ENCODE measurements at places on chromosomes 1 and 21.

DNA sequence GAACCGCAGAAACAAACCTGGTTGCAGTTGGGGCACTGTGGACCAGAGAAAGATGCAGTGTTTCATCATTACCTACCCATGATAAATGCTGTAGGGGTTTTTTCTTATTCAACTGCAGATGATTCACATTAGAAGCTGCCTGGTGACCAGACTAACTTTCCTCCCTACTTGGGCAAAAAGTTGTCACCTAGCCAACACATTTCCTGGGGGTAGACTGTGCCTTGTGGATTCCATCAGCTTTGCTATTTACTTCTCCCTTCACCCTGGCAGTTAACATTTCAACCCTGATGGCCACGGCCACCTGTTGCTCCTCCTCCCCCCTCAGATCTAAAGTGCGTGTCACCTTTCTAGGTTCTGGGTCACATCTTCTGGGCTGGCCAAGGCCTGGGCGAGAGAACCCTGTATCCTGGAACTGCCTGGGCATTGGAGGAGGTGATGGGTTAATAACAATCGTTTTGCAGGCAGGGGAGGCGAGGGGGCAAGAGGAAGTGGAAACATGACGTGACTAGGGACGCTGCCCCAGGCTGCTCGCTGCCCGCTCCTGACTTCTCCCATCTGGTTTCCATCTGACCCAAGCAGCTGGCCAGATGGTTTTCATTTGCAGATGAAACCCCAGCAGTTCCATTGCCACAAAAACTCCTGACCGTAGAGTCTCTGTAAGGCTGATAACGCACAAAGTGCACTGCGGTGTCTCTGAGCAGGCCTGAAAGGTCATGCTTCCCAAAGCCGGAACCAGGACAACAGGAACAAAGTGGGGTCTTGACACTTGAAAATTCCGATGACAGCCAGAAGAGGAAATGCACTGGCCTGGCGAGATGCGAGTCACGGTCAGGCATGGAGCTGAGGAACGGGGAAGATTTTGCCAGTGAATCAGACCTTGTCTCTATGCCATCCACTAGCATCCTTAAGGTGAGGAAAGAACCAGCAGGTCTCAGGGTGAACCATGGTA lies 36.6 kb downstream of the CAPZB start:
- DNase-seq = no peak

DNA sequence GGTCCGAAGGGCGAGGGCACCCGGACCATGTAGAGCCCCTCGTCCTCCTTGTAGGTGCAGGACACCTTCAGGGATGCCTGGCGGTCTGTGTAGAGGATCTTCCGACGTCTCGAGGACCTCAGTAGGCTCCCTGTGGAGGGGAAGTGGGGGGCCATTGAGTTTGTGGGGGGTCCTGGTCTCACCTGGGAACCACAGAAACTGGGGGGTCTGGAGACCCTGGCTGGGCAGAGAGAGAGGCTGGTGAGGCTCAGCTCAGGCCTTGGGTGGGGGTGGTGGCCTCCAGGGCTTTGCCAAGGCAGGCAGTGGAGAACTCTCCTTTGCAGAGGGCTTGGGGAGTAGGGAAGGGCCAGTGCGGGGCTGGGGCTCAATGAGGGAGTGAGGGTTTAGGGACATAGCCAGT lies 19.0 kb downstream of the MYOM3 start:
- no peak for DNase-seq

GRCh38 chr1:108819878-108820277 lies 37.0 kb downstream of the AKNAD1 start:
- DNase-seq = no peak

DNA sequence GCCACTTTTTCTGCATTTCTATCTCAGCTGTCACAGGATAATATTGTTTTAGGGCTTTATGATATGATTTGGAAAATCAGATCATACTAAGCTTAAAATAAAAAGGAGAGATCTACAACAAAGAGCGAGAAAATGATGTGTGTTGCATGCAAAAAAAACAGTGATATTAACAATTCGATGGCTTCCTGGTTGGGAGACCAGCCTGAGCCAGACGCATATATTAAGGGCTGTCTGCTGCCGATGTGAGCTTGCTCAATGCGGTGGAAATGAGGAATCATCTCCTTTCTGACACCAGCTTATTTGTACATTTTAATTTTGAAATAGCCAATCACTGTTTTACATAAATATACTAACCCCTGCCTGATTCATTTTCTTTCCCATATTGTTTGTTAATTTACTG lies 862.6 kb downstream of the USP25 start:
- DNase-seq = no peak

DNA sequence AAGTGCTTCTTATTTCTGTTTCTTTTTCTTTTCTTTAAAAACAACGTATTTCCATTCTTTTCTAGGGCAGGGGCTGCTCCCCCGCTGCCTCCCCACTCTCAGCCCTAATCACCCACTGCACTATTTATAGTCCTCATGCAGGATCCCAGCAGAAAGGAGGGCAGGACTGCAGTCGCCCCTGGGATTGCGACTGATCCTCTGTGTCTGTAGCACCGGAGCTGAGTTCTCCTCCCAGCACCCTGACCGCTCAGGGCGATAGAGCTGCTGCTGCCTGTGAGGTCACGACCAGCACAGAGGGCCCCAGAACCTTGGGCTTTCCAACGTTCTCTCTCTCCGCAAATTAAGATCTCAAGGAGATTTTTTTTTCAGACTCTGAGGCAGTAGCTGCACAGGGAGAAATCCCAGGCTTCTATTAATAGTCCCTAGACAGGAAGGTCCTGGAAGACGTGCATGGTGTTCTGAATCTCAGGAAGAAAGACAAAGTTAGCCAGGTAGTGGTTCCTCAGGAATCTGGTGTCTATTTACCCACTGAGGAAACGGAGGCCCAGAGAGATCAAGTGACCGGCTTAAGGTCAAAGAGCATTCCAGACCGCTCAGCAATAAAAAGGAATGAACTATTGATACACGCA lies 46.8 kb downstream of the PRAMEF20 start:
- DNase-seq = no peak

DNA sequence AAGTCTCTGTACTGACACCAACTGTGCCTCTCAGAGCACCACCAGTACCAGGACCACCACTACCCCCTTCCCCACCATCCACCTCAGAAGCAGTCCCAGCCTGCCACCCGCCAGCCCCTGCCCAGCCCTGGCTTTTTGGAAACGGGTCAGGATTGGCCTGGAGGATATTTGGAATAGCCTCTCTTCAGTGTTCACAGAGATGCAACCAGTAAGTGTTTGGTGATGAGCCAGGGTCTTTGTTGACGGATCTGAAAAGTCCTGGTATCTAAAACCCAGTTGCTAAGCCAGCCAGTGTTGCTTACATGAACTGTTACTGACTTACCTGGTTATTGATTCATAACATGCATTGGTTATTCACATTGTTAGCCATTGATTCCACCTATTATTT lies 1.1 kb downstream of the C1orf56 start:
- DNase-seq = no peak

GRCh38 chr1:15843826-15844572 lies 3.5 kb upstream of the SPEN start:
- no peak for DNase-seq

GRCh38 chr1:203326830-203327683 lies 21.7 kb downstream of the BTG2 start:
- DNase-seq = no peak

- DNase-seq = no peak
Measured at GRCh38 chr1:161364332-161364731, 3.3 kb downstream of the CFAP126 start.

DNA sequence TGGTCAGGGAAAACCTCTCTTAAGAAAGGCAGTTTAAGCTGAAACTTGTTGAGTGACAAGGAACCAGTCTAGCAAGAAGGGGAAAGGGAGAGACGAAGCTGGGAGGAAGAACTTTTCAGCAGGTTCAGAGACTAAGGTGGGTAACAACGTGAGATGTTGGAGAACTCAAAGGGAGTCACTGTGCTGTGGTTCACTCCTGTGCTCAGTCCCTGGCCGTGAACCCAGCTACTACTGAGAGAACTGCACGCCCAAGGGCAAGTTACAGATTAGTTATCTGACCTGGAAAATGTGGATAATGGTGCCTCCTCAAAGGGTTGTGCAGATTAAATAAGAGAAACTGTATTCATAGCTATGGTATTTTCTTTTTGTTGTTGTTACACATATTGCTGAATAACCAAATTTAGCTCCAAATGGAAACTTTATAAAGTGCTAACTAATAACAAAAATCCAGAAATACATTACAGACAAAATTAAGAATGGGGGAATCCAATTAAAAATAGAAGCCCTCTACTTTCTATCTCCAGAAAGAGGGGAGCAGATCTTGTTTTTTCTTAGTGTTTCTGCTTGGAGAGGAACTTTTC lies 2.9 kb downstream of the ZBTB40 start:
- DNase-seq = no peak

DNA sequence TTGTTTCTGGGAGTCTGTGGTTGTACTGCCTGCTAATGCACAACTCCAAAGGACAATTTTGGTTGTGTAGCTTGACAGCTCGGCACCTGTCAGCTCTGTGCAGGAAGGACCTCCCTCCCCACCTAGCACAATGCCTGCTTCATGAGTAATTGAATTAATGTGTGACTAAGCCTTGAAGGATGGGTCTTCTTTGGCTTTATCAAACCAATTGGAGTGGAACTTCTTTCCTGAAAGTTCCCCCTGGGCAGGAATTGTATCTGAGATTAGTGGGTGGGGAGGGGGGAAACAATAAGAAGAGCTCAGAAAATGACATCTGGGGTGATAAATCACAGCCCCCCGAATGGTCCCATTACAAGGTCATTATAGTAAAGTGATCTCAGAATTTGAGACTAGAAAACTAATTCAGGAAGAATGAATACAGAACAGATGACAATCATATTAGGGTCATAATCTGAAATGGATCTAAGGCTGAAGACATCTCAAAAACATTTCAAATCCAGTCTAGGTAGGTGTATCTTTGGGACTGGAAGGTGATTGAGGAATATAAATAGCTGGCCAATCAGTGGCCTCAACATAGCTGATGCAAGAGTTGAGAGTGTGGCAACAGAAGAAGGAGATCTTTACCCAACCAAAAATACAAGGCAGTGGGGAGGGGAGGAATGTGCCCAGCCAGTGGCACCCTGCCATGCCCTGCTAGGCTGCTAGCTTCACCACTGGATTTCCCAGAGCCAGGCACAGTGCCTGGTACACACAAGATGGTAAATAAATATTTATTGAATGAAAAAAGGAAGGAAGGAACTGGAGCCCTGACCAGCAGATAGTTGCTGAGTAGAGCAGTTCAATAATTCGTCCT lies 10.1 kb upstream of the SESN2 start:
- DNase-seq = no peak

GRCh38 chr1:8251635-8252034 lies 66.3 kb upstream of the SLC45A1 start:
- no peak for DNase-seq

- no peak for DNase-seq
Measured at GRCh38 chr1:41053316-41053715, 31.8 kb upstream of the SLFNL1 start.

DNA sequence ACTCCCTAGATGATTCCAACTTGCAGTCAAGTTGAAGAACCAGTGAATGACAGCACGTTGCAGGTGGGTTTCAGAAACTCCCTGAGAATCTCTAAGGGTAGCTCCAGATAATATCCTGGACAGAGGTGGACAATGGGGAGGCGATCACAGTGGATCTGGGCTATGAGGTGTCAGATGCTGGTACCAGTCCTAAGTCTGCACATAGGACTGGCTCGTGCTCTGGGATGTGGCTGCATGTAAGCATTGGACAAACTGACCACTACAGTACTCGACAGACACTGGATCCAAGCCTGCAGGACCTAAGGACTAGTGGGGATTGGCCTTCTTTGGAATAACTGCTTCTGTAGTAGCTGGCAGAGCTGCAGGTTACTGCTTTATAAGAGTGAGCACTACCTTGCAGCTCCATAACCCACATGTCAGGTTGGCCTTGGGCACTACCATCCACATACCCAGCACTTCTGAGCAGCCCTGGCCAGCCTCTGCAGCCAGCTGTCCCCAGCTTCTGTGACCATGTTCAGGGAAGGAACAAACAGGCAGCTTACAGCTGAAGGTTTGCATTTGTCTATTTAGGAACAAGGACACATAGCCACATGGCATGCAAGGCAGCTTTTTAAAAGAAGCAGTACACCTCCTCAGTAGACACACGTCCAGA lies 33.2 kb upstream of the DNAH14 start:
- DNase-seq = no peak

- no peak for DNase-seq
Measured at GRCh38 chr1:231971397-231972110, 345.0 kb downstream of the DISC1 start.
